ENCODE measurements at places on chromosomes 7 and 10. TPM values are rescaled to one million over a fixed set of nuclear protein-coding genes. Genes with fewer than 3 reads are reported as not detected.

MMD2 gene
- not detected for total RNA-seq

SNX8 gene
- 9.8 TPM for total RNA-seq

ADAM8 gene
- 9.4 TPM for total RNA-seq

TRIL gene
- total RNA-seq = not detected

SPDYE1 gene
- total RNA-seq = not detected

DNA sequence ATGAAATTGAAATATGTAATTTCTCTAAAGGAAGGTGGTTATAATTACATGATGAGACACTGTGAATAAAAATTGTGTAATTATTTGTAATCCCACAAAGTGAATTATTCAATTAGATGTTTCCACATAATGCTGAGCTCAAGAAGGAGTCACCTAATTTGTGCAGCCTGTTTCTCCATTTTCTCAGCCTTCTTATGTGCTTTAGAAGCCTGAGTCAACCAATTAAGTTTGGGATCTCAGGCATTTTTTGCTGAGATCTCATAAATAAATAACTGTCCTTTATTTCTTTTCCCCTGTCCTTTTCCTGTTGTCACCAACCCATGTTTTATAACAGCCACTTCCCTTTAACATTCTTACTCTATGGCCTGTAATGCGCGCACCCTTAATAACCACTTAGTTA, 506.5 kb upstream of the SEMA3D start:
- no peak overlapping the region for H3K4me3 ChIP-seq
- H3K36me3 ChIP-seq = no peaks in the 10 kb centered on the region
- H3K4me1 ChIP-seq = no peaks in the 10 kb centered on the region
- DNase-seq = no peak
- H3K27ac ChIP-seq = no peak overlapping the region
- no peaks in the 10 kb centered on the region for H3K27me3 ChIP-seq

DNA sequence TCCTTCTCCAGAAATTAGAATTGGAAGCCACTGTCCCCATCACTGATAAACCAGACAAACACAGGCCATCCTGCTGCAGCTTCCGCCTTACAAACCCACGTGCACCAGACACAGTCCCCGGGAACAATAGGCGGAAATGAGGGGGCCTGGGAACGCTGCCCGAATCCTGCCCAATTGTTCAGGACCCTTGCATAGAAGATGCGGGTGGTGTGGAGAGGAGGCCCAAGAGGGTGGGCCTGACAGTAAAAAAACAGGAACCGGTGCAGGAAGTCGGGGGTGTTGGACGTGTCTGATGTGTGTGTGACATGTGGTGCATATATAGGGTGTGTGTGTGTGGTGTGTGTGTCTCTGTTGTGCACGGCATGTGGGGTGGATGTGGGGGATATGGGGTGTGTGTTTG, 26.5 kb upstream of the CHST15 start:
- no peak overlapping the region for H3K27ac ChIP-seq
- H3K4me3 ChIP-seq = no peak overlapping the region
- H3K4me1 ChIP-seq = no peaks in the 10 kb centered on the region
- H3K36me3 ChIP-seq = no peaks in the 10 kb centered on the region
- no peaks in the 10 kb centered on the region for H3K27me3 ChIP-seq
- DNase-seq = no peak

DNA sequence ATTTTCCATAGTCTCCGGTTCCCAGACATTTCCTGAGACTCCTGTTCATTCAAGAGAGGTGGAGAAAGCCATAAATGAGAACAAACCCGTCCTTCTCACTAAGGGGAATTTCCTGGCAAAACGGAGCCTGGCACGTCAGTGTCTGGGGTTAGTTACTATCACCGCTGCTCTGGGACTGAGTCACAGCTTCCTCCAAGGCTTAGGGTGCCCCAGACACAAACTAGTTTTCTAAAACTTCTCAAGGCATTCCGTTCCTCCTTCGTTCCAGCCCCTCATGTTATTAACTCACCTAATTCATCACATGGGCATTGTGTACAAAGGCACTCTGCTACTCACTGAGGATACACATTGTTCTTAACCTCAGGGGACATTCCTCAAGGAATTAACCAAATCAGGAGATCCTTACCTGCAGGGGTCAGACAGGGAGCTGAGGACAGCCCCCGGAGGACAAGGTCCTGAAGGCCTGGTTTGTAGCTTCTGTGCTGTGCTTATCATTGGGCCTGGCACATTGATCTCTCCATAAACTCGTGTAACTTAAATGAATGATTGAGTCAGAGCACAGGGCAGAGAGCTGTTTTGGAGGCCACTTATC, 103.0 kb upstream of the KLF6 start:
- no peak overlapping the region for H3K27ac ChIP-seq
- peak overlapping the region; percentile 11 for H3K4me3 ChIP-seq
- DNase-seq = no peak
- H3K4me1 ChIP-seq = peaks cover 13% of the 10 kb centered on the region
- no peaks in the 10 kb centered on the region for H3K36me3 ChIP-seq
- no peaks in the 10 kb centered on the region for H3K27me3 ChIP-seq

DNA sequence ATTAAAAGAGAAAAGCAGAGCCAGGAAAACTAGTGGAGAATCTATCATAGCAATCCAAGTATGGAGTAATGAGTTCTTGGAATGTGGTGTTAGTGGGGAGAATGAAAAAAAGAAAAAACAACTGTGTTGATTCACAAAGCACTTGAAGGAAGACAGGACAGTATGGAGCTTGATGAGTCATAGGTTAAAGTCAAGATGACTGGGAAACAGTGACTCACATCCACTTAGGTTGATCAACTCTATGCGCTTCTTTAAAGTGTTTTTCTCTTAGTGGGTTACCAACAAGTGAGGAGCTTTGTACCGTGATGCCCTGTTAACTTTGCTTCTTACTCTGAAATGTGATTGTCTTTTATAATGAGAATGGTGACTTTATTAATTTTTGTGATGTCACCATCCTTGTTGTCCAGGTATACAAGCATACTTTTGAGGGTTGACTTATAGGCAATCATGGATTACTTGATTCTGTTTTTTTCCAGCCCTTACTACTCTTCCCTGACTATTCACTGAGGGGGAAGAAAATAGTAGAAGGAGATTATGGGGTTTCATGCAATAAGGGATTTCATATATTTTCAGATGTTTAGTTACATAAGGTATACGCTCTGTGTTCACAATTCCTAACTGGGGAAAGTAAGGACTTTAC, 32.1 kb upstream of the MDFIC start:
- no peak overlapping the region for H3K27ac ChIP-seq
- H3K36me3 ChIP-seq = no peaks in the 10 kb centered on the region
- DNase-seq = no peak
- H3K27me3 ChIP-seq = no peaks in the 10 kb centered on the region
- no peak overlapping the region for H3K4me3 ChIP-seq
- H3K4me1 ChIP-seq = peaks cover 10% of the 10 kb centered on the region

GRCh38 chr7:38425509-38425908, 152.1 kb upstream of the TARP start:
- H3K27ac ChIP-seq = peak overlapping the region; percentile 24
- H3K36me3 ChIP-seq = no peaks in the 10 kb centered on the region
- peak overlapping the region; percentile 61 for H3K4me3 ChIP-seq
- DNase-seq = no peak
- peaks cover 46% of the 10 kb centered on the region for H3K4me1 ChIP-seq
- no peaks in the 10 kb centered on the region for H3K27me3 ChIP-seq

- no peak overlapping the region for H3K4me3 ChIP-seq
- H3K27me3 ChIP-seq = peaks cover 1% of the 10 kb centered on the region
- H3K36me3 ChIP-seq = no peaks in the 10 kb centered on the region
- peaks cover 37% of the 10 kb centered on the region for H3K4me1 ChIP-seq
These were observed 304.1 kb downstream of the KLF6 start for GRCh38 chr10:3480990-3481315.

GRCh38 chr7:28584235-28584634, 171.9 kb downstream of the CREB5 start:
- H3K4me1 ChIP-seq = peaks cover 9% of the 10 kb centered on the region
- H3K36me3 ChIP-seq = no peaks in the 10 kb centered on the region
- no peak overlapping the region for H3K27ac ChIP-seq
- DNase-seq = no peak
- H3K27me3 ChIP-seq = peaks cover 3% of the 10 kb centered on the region

DNA sequence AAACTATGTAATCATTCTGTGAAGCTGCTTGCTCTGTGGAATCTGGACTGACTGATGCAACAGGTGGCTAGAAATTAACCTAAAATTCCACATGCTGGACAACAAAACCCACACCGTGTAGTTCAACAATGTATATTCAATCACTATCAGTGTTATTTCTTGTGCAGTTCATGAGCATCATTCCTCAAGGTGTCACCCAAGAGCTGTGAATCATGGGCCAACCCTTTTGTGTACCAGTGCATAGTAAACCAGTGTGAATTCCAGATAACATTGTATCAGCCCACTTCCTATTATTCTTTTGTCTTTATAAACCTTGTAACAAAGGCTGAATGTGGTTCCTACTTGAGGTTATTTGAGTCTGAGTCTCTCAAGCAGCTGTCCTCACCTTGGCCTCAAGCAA, 905.2 kb upstream of the ZNF722 start:
- H3K27me3 ChIP-seq = no peaks in the 10 kb centered on the region
- H3K27ac ChIP-seq = no peak overlapping the region
- no peak overlapping the region for H3K4me3 ChIP-seq
- no peak for DNase-seq
- peaks cover 25% of the 10 kb centered on the region for H3K36me3 ChIP-seq
- H3K4me1 ChIP-seq = no peaks in the 10 kb centered on the region

DNA sequence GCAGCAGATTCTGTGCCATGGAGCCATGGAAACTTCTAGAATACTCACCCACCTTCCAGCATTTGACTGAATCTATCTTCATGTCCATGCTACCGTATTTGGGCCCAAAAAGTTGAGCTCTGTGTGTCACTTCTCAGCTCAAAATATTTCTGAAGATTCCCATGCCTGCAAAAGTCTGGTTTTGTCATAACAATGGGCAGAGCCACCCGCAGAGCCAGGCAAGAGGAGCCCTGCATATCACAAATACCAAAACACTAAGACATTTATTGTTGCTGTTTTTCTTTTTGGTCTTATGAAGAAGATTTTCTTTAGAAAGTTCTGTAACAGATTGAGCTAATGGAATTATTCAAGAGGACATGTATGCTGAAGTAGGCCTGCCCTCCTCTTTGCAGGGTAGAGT, 68.1 kb downstream of the PRTFDC1 start:
- H3K4me1 ChIP-seq = peaks cover 84% of the 10 kb centered on the region
- peaks cover 6% of the 10 kb centered on the region for H3K36me3 ChIP-seq
- peak overlapping the region; percentile 91 for H3K27ac ChIP-seq
- H3K27me3 ChIP-seq = no peaks in the 10 kb centered on the region
- no peak for DNase-seq

GRCh38 chr10:76114581-76115001, 683.2 kb downstream of the LRMDA start:
- H3K4me3 ChIP-seq = no peak overlapping the region
- no peaks in the 10 kb centered on the region for H3K4me1 ChIP-seq
- H3K27ac ChIP-seq = no peak overlapping the region

DNA sequence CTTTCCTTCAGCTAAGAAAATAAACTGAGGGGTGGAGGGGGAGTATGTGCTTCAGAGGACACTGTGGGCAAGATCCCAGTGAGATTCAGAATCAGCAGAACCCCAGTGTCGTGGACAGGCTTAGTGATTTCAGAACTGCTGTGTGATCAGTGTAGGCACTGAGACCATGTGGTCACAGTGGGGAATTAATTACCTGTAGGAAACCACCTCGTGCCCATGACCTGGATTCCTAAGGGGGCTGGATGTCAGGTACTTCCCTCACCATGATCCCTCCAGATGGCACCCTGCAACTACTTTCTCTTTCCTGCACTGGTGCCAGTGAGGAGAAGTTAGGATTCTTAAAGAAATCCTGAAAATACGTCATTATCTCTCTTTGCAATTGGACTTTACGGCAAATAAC, 64.4 kb downstream of the HBP1 start:
- H3K36me3 ChIP-seq = peaks cover 61% of the 10 kb centered on the region
- no peaks in the 10 kb centered on the region for H3K27me3 ChIP-seq
- H3K4me3 ChIP-seq = no peak overlapping the region

GRCh38 chr10:29205787-29206186, 83.1 kb upstream of the LYZL1 start:
- peaks cover 3% of the 10 kb centered on the region for H3K27me3 ChIP-seq
- H3K27ac ChIP-seq = no peak overlapping the region
- H3K4me3 ChIP-seq = no peak overlapping the region
- no peaks in the 10 kb centered on the region for H3K4me1 ChIP-seq

All from naive thymus-derived CD8-positive, alpha-beta T cell (primary cell).